ENCODE measurements at places on chromosomes 6 and 20.

- DNase-seq = no peak
These were observed 5.4 kb downstream of the UQCC2 start for GRCh38 chr6:33705955-33706725.

DNA sequence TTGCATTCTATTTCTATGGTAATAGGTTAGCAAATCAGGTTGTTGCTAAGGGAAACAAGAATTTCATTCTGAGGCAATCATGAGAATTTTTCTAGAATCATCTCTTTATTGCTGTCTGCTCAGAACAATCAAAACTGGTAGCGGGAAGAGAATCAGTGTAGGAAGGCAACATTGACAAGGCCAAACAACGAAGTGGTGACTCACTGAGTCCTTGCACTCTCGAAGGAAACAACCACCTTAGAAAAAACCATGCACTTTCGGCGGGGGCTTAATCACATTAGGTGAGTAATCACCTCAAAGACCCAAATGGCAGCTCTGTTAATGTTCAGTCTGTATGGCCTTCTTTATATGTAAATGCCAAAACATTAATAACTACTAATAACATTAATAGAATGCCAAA is 78.8 kb upstream of the MAP7 start:
- DNase-seq = no peak

DNA sequence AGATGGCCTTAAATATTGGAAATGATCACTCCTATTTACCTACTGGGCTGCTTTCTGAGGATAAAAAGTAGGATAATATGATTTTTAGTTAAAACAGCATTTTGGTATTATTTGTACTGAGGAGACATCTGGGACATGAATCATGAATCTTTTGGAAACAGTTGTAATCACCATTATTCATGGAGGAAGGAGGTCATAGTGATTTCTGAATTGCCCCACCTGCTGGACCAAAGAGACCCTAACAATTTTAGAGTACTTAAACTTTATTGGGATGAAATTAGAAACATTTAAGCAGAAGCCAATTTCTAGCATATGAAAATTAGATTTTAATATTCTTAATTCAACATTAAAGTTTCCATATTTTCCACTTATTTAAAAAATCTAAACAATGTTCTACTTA is 108.4 kb upstream of the SIM1 start:
- DNase-seq = no peak

- DNase-seq = no peak
These were observed 234.2 kb downstream of the ZNF217 start for GRCh38 chr20:53359425-53359824.

GRCh38 chr6:16633465-16633864 is 127.8 kb downstream of the ATXN1 start:
- no peak for DNase-seq

- DNase-seq = peak; percentile 84
These were observed 98.3 kb downstream of the SASH1 start for GRCh38 chr6:148440877-148441453.

GRCh38 chr6:129276986-129277385 is 394.0 kb downstream of the LAMA2 start:
- no peak for DNase-seq

DNA sequence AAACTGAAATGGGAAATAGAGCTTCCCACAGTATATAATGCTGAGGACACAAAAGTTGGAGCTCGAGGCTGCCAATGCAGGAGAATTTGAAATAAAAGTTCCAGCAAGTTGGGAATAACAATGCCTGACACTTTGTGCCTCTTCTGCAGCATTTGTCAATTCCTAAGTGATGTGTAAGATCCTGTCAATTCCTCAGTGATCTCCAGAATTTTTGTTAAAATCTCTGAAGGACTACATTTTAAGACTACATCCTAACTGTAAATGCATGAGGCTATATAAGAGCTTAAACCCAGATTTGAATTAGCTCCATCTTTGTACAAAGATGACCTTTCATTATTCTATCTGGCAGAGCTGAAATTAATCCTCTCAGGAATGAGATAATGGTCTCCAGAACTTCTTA is 208.2 kb downstream of the COL12A1 start:
- no peak for DNase-seq

GRCh38 chr6:130293800-130294199 is 71.0 kb upstream of the SAMD3 start:
- no peak for DNase-seq

DNA sequence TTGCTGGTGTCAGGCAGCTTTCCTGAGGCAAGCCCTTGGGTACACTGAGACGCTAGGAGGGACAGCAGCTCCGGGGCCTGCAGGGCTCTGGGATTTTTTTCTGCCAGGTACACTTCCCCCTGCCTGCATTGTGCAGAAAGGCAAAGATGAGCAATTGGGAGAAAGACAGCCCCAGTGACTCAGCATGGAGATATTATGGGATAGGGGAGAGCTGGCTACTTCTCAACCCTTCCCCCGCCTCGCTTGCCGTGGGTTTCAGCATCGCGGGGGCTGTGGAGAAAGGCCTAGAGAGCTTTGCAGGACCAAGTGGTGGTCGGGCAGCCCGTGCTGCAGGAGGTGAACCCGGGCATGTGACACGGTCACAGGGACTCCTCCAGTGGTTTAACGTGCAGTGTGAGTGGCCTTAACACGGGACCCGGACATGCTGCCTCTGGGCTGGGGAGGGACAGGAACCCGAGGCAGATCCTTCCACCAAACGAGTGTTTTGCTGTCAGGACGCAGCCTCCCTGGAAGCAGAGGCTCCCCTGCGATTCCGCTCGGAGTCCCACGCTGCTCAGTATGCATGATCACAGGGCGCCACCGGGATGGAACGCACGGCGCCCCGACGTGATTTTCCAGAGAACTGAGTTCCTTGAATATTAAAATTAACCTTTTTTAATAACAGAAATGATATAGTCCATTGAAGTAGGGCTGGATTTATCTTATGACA is 139.9 kb downstream of the CDH4 start:
- no peak for DNase-seq

- DNase-seq = no peak
These were observed 11.2 kb downstream of the CCDC167 start for GRCh38 chr6:37488476-37488875.

DNA sequence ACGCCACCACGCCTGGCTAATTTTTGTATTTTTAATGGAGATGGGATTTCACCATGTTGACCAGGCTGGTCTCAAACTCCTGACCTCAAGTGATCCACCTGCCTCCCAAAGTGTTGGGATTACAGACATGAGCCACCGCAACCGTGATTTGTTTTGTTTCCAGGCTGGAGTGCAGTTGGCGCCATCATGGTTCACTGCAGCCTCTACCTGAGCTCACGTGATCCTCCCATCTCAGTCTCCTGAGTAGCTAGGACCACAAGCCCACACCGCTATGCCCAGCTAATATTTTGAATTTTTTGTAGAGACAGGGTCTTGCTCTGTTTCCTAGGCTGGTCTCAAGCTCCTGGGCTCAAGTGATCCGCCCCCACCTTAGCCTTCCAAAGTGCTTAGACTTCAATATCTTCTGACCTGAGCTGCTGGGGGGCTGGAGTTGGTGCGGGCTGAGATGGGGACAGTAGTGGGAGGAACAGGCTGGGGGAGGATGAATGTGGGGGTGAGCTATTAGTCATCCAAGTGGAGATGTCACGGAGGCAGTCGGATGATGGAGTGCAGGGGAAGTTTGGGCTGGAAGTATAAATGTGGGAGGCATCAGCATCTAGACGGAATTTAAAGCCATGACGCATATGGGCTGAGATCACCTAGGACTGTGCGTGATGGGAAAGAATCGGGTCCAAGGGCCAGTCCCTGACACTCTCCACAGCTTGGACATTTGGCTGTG is 23.1 kb upstream of the ZMYND8 start:
- no peak for DNase-seq

DNA sequence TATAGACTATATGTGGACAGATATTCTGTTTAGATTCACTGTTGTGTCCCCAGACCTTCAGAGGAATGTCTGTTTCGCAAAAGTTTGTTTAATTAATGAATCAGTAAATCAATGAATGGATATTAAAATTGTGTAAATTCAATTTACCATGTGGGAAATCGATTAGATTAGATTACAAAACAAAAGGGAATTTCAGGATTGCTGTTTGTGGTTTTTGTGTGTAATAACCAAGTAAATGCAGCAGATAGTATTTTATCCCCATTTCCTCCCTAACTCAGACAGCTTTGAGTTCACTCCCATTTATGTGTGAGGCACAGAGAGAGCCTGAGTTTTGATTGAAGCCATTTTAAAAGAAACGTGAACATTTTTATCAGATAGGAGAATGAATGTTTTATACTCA is 214.8 kb downstream of the ADGB start:
- DNase-seq = no peak

DNA sequence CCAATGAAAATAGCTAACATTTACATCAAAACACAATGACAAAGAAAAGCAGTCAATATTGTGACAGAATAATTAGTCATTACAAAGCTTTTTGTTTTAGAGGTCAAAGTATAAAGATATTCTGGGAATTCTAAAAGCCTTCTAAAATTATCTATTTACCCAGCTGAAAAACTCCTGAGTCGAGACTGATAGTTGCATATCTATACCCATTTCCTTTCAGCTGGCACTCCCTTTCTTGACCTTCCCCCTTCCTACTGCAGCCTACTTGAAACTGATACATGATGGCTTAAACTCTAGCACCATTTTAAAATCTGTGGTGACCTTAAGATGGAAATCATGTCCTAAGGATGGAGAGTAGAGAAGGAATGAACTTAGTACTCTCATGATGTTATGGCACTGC is 38.6 kb downstream of the LMBRD1 start:
- no peak for DNase-seq

GRCh38 chr20:4267242-4267641 is 251.9 kb upstream of the RNF24 start:
- DNase-seq = no peak

GRCh38 chr20:35561671-35562070 is 19.8 kb downstream of the ERGIC3 start:
- DNase-seq = no peak

DNA sequence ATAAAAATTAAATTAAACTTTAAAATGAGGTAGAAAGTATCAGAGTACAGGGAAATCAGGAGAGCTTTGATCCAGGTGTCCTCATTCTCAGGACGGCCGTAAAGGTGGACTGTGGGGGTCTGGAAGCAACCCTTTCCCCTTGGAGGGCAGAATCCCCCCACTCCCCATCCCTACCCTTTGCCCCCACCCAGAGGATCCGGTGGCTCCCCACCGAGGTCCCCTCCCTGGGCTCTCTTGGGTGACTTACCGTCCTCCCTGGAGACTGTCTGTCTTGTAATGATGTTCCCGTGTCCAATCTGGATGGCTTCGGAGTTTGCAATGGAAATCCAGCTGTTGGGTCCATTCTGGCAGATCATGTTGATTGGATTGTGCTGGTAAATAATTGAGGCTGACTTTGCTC is 7.3 kb downstream of the ZBP1 start:
- peak; percentile 36 for DNase-seq

GRCh38 chr6:16764188-16764950 is 3.1 kb upstream of the ATXN1 start:
- DNase-seq = no peak

- DNase-seq = no peak
These were observed 13.7 kb downstream of the KLHL31 start for GRCh38 chr6:53651764-53652401.

DNA sequence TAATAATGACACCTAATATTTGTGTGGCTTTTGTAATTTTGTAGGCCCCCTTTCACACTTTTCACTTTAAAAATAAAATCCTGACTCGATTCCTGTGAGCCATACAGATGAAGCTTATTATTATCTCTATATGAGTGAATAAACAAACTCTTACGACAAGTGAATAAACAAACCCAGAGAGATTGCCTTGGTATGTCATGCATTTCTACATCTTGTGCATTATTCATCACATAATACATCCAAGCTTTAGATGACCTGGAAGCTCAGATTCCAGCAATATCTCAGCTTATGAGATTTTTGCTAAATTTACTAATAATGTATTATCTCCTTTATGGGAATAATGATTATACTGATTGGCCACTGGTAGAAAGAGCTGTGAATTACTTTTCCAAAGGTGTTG is 248.2 kb downstream of the TBX18 start:
- DNase-seq = no peak

DNA sequence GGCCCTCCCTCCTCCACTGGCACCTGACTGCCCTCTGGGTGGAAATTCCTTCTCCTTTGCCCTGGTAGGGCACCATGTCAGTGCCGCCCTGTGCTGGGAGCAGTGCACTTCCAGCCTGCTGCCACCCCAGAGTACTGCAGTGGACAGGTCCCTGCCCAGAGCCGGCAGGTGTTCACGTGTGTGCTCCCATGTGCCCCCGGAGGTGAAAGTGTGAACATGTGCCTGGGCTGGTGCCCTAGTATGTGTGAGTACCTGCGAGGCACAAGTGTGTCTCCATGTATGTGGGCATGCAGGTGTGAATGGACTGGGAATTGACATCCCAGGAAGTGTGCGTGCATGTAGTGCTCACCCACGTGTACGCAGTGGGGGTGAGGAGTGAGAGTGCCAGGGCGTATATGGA is 29.4 kb downstream of the SDCBP2 start:
- no peak for DNase-seq

DNA sequence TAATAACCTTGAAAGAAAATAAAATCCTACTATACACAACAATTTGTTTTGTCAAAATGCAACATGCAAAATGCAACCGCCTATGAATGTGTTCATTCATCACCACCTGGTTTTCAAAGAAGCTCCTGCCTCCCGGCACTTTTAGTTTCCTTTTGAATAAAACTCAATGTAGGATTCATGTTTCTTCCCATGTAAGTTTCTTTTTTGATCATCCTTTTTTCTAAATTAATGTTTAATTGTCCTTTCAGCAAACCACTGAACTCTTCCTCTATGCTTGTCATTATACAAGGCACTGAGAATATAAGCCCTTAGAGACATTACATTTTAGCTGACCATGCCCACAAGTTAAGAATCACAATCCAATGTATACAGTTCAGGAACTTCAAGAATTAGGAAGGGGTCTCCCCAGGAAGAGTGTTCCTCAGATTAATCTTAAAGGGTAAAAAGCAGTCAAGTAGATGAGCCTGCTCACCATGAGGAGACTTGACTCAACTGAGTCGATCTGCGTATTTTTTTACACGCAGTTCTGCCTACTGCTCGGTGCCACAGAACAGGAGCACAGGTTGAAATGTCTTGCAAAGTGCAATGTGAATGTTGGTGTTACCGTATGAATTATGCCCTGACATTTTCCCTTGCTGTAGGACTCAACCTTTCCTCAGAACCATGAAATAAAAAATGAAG is 7.2 kb upstream of the THEMIS start:
- DNase-seq = no peak

GRCh38 chr6:72651174-72651573 is 29.3 kb downstream of the KCNQ5 start:
- no peak for DNase-seq

- DNase-seq = no peak
These were observed 50.9 kb downstream of the NUDT3 start for GRCh38 chr6:34341481-34341971.

- peak; percentile 66 for DNase-seq
These were observed 24.0 kb downstream of the COL11A2 start for GRCh38 chr6:33168284-33168601.

- no peak for DNase-seq
These were observed 57.4 kb upstream of the FOXC1 start for GRCh38 chr6:1552296-1552761.

- peak; percentile 40 for DNase-seq
These were observed 23.5 kb upstream of the ANGPT4 start for GRCh38 chr20:939606-940005.

- DNase-seq = no peak
These were observed 51.7 kb downstream of the SLC22A23 start for GRCh38 chr6:3405182-3405518.

- DNase-seq = no peak
These were observed 26.1 kb downstream of the CHMP4B start for GRCh38 chr20:33837096-33837830.

GRCh38 chr20:35768731-35769664 is 2.8 kb upstream of the PHF20 start:
- DNase-seq = peak; percentile 98

GRCh38 chr20:58580474-58580835 is 65.3 kb upstream of the APCDD1L start:
- DNase-seq = no peak

All from coronary artery (tissue), 2 donors.